ENCODE measurements at places on chromosomes 1 and 21.
A peak's percentile ranks its signal among the peaks of the same experiment; 100 is the strongest.

DNA sequence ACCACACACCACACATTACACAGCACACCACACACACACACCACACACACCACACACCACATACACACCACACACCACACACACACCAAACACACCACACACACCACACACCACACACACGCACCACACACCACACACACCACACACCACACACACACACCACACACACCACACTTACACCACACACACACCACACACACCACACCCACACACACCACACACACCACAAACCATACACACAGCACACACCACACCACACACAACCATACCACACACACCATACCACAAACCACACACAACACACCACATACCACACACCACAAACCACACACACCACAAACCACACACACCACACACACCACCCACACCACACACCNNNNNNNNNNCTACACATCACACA is 40.9 kb upstream of the SIK1 start:
- DNase-seq: no peak

DNA sequence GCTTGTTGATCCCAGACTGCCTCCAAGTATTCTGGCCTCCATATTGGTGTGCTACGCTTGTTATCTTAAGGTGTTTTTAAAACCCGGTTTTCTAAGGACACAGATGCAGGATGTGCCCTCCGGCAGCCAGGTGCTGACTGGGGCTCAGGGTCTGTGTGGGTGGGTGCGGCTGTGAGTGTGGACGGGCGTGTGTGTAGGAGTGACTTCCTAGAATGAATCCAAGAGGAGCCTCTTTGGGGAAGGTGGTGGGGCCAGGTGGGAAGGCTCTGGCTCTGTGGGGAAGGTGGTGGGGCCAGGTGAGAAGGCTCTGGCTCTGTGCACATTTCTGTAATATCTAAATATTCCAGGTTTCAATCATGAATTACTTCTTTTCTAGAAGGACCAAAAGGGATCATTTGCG is 12.8 kb upstream of the TSPEAR start:
- no peak for DNase-seq

DNA sequence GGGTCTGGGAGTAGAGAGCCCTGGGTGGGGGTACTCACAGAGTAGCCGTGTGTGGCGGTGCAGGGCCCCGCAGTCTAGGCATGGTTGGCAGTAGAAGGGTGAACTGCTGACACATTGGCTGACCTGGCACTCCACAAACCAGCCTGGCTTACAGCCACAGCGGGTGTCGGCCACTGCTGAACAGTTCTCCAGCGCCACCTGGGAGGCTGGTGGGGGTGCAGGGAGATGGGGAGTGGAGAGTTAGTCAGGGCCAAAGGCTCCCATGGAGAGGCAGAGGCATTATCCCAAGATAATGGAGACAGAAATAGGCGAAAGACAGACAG is 1.5 kb downstream of the TNFRSF25 start:
- DNase-seq: no peak

DNA sequence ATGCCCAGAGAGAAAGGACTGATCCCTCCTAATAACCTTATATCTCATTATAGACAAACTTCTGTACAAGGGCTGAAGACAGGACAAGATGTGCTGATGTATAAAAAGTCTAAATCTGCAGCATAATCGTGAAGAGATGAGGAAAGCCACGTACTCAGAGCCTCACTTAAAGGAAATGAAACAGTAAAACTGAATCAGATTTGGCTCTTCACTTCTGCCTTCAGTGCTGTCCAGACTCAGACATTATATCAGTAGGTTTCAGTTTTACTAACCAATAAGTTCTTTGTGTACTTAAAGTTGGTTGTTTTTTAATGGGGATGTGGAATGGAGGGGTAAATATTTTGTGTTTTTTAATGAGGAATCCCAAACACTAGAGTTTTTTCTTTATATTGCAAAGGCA is 45.3 kb upstream of the RGS1 start:
- DNase-seq: no peak

DNA sequence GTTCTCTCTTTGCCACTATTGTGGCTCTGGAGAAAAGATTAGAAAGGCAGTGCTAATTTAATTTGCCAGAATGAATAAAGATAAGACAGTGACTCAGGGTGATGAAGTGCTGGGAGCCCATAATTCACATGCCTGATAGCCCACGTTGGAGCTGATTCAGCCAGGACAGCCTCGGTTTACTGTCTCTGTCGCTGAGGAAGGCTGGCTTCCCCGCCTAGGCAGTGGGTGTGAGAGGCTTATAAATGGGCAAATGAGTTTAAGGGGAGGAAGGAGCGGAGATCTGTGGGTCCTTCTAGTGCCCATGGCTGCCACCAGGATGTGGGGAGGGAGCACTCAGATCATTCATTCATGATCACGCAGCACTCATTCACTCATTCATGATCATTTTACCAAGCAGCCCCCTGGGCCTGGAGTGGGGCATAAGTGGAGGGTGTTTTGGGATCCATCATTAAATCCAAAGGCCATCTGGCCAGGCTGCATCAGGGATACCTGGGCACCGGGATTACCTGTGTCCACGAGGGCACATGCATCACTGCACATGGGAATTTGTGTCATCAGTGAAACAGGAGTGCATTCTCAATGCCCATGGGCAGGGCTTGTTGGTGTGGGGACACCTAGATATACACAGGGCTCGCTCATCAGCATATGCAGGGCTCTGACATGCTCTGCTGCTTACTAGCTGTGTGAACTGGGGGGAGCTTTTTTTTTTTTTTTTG is 315.4 kb downstream of the MATN1 start:
- DNase-seq: no peak

- no peak for DNase-seq
These were observed 194.5 kb downstream of the HS2ST1 start for GRCh38 chr1:87108814-87109411.

GRCh38 chr1:119084798-119085197 is 55.7 kb downstream of the WARS2 start:
- DNase-seq: no peak

DNA sequence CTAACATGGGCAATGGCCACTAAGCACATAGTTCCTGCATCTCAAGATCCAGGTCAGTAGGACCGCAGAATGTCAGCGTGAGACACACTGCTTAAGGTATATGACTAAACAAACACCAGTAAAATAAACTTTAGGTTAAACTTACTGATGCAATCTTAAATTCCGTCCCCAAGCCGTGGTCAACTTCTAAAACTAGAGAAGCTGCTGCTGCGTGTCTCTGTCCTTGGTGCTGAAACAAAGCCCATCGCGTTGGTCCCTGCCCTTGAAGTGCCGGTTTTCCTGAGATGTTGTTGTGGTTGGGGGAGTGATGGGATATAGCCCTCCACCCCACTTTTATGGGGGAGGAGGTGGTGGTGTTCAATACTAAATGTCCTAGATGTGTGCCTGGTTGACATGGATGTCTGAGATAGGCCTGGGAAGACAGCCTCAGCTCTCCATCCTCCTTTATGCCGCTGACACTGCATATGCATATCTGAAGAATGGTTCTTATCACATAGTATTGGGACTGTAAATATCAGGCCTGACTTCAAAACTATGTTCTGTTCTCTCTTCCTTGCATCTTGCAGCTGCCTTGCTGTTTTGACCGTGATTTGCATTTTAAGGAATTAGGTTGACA is 72.0 kb upstream of the KCNA3 start:
- DNase-seq: peak; percentile 82

- no peak for DNase-seq
These were observed 6.8 kb downstream of the IER5 start for GRCh38 chr1:181095260-181095659.

DNA sequence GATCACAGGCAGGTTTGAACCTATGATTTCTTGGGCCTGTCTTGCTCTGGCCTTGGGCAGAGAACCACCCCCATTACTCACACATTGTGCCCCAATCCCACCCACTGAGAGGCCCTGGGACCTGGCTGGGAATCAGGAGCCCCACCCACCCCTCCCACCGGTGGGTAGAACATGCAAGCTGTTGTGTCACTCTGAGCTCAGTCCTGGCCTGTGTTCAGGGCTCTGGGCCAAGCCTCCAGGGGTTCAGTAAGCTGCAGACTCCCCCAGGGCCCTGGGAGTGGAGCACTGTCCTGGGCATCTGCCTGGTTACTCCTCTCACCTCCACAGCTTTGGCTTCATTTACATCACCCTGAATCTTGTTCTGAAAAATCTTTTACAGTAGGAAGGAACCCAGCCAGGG is 270.5 kb downstream of the RRAGC start:
- no peak for DNase-seq

- no peak for DNase-seq
These were observed 12.8 kb downstream of the S100A7 start for GRCh38 chr1:153447498-153448170.

All from hepatocyte (in vitro differentiated cells).